ENCODE measurements at places on chromosomes 1 and 21.

DNA sequence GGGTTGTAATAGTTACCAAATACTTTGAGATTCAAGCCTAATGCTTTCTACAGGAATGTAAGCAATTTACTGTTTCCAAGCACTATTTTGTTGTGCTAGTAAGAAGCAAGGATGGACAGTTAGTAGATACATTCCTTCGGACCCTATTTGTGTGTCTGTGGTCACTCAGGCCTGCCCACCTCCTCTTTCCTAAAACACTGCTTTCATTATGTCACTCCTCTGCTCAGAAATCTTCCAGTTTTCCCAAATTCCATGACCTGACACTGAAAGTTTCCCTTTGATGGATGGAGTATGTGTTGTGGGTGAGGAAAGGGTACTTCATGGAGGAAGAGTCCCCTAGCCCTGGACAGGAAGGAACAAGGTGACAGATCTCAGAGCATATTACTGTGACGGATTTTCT is 141.1 kb downstream of the DISP1 start:
- no peak for DNase-seq

- DNase-seq = no peak
Observed at GRCh38 chr1:112034277-112034676, 44.8 kb upstream of the KCND3 start.

DNA sequence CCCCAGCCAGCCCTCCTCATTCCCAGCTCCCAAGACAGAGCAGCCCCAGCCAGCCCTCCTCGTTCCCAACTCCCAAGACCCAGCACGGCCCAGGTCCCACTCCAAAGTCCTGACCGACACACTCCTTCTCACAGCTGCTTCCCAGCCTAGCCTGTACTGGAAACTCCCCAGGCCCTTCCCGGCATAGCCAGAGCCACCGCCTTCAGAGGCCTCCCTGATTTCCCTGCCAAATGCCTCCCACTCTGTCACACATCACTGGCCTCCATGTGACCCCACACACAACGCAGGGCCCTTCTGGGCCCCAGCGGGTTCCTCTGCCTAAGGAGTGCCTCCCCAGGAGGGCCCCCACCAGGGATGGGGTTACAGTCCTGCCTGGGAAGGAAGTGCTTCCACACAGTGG is 2.8 kb downstream of the UBE2J2 start:
- DNase-seq = no peak

DNA sequence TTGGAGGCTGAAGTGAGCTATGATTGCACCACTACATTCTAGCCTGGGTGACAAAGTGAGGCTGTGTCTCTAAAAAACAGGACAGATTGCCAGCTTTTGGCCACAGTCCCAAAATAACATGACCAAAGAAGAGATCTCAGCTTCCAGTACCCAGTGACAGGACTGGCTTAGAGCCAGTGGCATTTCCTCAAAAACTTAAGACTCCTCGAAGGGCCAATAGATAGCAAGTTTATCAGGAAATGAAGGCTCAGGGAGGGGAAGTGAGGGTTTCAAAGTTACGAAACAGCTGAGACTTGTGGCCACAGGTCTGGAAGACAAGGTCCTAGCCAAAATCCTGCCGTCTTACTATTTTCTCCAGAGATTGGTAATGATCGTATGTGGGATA is 6.3 kb upstream of the TMEM39B start:
- no peak for DNase-seq

DNA sequence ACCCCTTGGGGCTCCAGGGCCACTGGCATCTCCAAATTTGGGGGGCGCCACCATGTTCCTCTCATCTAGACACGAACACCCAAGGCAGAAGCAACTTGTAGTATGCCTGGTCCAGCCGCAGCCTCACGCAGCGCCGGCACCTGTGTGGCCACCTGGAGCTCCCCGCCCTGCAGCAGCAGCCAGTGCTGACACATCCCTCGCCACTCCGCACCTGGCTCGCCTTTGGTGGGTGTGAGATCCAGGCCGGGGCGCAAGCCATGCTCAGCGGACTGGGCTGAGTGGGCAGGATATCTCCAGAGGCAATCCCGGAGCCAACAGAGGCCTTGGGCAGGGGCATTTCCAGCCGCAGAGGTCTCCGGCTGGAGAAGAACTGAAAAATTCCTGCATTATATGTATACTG is 1563.7 kb downstream of the NCAM2 start:
- no peak for DNase-seq

- DNase-seq = no peak
Observed at GRCh38 chr1:154158307-154159125, 3.6 kb upstream of the NUP210L start.

GRCh38 chr1:228488125-228488817 is 1.1 kb downstream of the RNF187 start:
- DNase-seq = no peak

GRCh38 chr21:36428761-36429432 is 43.7 kb downstream of the CHAF1B start:
- no peak for DNase-seq

- DNase-seq = no peak
Observed at GRCh38 chr1:183685112-183685713, 32.1 kb upstream of the APOBEC4 start.

DNA sequence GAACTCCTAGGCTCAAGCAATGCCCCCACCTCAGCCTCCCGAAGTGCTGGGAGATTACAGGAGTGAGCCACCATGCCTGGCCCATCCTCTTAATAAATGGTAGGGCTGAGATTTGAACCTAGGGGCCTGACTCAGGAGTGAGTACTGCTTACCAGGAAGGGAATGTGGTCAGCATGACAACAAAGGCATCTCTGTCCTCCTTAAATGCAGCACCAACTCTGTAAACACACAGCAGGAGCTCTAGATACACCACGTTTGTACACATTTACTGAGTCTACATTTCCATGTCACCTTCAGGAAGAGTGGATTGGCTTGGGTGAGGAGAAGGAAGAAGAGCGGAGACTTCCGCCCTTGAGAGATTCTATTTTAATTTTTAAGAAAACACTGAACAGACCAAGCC is 38.5 kb downstream of the HIVEP3 start:
- DNase-seq = no peak

- DNase-seq = no peak
Observed at GRCh38 chr1:7519181-7519860, 251.8 kb upstream of the VAMP3 start.

DNA sequence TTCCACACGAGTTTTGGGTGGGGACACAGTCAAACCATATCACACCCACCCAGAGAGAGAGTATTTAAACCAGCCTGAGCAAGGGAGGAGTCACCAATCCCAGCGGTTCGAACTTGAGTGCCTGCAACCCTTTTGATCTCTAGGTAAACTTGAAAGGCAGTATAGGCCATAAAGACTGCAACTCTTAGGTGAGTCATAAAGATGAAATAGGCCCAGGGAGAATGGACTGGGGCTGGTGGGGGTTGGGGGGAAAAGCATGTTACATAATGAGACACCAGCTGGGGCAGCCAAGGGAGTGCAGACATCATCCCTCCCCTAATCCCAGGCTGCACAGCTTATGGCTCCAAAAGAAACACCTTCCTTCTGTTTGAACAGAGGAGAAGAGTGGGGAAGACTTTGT is 99.8 kb upstream of the LHX8 start:
- no peak for DNase-seq

DNA sequence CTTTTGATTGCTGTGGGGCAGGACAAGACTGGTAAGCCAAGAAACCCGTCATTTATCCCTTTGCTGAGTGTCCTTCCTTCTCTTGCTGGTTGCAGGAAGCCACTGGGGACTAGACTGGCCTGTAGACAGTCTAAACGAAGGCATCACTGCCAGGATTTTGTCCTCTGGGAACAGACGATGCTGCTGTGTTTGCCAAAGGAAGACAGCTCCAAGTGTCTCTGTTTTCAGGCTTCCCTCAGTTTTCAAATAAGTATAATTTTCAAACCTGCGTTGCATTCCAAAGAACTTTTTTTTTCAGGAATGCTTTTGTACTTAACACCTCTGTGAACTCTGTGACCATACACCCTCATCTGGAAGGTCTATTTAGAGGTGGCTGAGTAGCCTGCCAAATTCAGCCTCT is 269.4 kb downstream of the HLX start:
- DNase-seq = no peak

DNA sequence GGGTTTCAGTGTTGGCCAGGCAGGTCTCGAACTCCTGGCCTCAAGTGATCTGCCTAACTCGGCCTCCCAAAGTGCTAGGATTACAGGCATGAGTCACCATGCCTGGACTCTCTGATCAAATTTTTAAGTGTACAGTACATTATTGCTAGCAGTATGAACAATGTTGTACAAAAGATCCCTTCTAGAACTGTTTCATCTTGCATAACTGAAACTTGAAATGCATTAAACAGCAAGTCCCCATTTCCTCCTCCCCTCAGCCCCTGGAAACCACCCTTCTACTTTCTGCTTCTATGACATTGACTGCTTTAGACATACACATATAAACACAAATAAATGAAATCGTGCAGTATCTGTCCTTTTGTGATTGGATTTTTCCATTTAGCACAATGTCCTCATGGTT is 463.4 kb downstream of the PTPRC start:
- no peak for DNase-seq

- DNase-seq = no peak
Observed at GRCh38 chr1:201319631-201320030, 36.3 kb downstream of the PKP1 start.

GRCh38 chr1:204041803-204042505 is 31.0 kb upstream of the SOX13 start:
- DNase-seq = no peak

DNA sequence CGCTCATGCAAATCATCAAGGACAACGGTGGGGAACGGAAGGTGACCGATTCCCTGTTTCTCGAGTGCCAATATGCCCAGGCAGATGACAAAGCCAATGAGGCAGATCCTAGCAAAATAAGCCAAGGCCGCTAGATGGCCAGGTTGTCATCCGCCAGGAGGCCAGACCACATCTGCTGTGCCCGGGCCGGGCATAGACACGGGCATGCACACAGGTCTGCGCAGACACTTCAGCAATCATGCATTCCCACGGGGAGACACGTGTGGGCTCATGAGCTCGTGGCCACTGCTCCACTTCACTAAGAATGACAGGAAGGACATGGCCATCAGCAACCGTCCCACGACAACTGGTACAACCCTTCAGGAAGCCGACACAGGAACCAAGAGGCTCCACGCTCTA is 23.4 kb downstream of the WDR4 start:
- DNase-seq = no peak

GRCh38 chr1:150969626-150970025 is 5.0 kb downstream of the CERS2 start:
- DNase-seq = no peak

DNA sequence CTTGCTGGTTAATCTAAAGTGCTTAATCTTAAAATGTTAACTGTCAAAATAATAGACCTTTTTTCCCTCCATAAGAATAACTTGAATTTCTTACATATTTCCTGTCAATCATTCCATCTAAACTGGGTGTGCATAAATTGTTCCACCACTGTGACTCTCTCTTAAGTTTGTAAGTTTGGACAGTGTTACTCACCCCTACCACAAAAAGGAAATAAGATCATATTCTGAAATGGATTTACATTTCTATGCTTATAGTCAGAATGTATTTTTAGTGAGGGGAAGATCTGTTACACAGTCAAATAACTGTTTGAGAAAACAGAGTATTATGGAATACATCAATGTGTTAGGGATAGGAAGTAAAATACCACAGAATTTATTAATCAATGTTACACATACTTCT is 109.6 kb upstream of the DPYD start:
- DNase-seq = no peak

- DNase-seq = no peak
Observed at GRCh38 chr1:78958711-78959110, 47.8 kb downstream of the ADGRL4 start.

- DNase-seq = no peak
Observed at GRCh38 chr1:165543532-165544438, at the start of gene LRRC52. LRRC52 (plus strand) TSS chr1:165544000; CDS start chr1:165544297, 297 bp downstream.

- DNase-seq = no peak
Observed at GRCh38 chr1:54500107-54500431, 48.0 kb upstream of the ACOT11 start.

DNA sequence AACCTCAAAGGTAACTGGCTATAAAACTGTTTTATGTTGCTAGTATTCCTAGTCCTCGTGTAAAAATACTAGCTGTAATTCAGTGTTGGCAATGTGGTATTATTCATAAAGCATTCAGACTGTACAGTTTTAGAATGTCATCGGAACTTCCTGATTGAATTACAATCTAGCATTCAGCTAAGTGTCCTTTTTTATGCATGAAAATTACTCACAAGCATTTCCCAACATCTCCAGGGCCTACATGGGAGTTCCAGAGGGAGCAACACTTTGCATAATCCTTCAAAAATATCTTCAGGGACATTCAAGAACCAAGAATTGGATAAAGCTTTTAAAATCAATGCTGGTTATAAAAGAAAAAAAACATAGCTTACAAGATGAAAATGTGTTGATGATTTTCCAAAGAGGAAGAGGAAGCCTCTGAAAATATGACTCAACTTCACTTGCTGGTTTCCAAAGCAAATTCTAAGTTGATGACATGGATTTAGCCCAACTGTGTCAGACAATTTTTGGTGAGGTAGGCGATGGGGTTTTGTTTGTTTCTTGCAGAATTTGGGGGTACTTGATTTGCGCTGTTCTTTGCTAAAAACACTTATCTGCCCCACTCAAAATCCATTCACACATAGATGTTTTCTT is 137.8 kb downstream of the SLC44A5 start:
- DNase-seq = no peak

GRCh38 chr1:37575692-37576091 is 19.0 kb downstream of the DNALI1 start:
- no peak for DNase-seq

DNA sequence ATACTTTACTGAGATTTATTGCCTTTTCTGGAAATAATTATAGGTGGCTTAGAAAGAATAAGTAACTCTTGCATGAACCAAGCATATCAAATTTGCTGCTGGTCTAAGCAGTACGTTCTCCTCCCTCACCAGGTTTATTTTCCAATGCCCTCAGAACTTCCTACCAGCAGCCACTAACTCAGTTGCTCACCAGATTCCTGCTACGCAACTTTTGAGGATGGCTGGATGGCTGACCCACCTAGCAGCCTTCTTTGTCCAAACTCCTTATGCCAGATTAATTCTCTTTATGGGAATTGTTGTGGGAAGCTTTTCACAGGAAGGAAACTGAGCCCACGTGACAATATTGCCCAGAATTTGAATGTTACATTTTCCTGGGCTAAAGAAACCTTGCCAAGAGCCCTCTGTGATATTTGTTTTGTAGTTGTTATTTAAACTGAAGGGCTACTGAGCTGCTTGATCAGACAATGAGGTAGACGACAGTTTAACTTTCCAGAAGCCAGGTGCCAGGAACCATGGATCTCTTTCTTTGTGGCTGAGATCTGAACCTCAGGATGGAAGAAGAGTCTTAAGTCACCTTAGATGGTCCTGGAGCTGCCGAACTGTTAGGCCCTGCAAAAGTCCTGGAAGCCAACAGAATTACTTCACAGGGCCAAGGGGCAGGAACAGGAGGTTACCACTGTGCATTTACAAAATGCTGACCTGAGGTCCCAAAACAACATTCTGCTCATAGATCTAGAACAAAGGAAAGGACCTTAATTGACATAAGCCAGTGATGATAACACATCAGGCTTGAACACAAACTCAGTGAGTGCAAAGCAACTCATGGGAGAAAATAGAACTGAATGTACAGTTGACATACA is 85.5 kb upstream of the ATP1A1 start:
- no peak for DNase-seq

- no peak for DNase-seq
Observed at GRCh38 chr1:41378222-41378621, 17.0 kb downstream of the FOXO6 start.
